Activated CD4-positive, alpha-beta T cell treated with anti-CD3 and anti-CD28 coated beads, Interleukin-2, amount 50 U/mL, for 4 hours (primary cell): ENCODE measurements at places on chromosomes 6 and 20.

DNA sequence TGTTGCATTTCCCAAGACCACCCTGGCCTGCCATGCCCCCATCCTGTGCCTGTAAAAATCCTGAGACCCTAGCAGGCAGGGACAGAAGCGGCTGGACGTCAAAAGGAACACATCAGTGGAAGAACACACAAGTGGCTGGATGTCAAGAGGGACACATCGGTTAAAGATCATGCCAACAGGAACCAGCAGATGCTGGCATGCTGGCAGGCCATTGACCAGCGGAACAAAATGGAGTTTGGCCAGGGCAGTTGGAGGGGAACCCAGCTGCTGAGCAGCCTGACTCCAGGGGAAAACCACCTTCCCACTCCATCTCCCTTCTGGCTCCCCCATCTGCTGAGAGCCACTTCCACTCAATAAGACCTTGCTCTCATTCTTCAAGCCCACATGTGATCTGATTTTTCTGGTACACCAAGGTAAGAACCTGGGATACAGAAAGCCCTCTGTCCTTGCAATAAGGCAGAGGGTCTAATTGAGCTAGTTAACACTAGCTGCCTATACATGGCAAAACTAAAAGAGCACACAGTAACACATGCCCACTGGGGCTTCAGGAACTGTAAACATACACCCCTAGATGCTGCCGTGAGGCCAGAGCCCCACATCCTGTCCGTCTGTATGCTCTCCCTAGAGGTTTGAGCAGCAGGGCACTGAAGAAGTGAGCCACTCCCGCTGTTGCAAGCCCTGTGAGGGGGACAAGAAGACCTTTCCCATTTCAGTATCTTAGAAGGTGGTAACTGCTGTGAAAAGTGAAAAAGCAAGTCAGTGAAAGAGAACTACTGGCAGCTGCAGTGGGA lies 4.2 kb upstream of the TSBP1 start:
- no peak for DNase-seq

DNA sequence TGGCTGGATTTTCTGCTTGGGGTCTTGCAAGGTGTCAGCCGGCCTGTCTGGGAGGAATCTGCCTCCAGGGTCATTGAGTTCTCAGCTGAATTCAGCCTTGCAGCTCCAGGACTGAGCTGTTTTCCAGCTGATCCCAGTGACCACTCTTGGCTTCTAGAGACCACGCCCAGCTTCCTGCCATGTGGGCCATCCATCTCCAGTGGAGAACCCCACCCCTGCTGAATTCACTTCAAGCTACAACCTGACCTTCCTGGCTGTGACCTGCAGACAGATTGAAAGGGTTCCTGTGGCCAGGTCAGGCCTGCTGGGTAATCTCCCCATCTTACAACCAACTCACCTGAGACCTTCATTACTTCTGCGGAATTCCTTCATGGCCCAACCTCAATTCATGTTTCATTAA lies 26.5 kb upstream of the SYNDIG1 start:
- DNase-seq, result no peak

DNA sequence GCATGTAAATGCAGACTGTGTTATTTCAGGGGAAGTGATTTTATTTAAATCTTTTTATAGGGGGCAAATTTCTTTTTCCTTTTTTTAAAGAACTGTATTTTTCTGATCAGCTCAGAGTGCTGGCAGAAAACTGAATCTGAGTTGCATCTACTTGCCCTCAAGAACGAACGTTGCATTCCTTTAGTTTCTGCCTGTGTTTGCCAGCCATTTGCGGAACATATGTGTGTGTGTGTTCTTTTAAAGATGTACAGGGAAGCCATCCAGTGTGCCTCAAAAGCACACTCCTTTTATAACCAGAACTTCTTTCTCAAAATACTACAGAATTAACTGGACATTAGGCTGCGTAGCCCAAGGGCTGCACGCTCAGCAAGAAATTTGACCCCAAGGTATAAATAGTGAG lies 25.8 kb upstream of the INSM1 start:
- DNase-seq, result no peak

GRCh38 chr6:108587258-108588059 lies 26.7 kb downstream of the FOXO3 start:
- no peak for DNase-seq

- DNase-seq, result no peak
These were observed 63.2 kb downstream of the PDSS2 start for GRCh38 chr6:107396211-107396610.
